ENCODE measurements at places on chromosomes 4 and X.
A peak's percentile ranks its signal among the peaks of the same experiment; 100 is the strongest.

DNA sequence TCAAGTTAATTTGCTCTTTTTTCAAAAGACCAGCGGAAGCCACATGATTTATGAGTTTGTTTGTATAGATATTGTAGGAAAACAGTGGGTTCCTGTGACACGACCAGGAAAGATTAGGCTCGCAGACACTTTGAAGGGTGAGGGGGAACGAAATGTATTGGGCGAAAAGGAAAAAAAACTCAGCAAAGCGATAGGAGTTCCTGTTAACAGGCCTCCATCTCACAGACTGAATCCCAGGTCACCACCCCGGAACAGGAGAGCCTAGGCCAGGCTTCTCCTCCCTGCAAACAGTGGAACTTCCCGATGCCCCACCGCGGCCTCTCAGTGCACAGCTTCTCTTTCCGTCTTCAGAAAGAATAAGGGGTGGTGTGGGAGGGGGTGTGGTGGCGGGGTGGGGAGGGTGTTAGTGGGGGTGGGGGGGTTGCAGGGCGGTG is 181.8 kb upstream of the GPRIN3 start:
- DNase-seq: no peak

- DNase-seq: no peak
Measured at GRCh38 chr4:78926826-78927225, 12.4 kb downstream of the PAQR3 start.

DNA sequence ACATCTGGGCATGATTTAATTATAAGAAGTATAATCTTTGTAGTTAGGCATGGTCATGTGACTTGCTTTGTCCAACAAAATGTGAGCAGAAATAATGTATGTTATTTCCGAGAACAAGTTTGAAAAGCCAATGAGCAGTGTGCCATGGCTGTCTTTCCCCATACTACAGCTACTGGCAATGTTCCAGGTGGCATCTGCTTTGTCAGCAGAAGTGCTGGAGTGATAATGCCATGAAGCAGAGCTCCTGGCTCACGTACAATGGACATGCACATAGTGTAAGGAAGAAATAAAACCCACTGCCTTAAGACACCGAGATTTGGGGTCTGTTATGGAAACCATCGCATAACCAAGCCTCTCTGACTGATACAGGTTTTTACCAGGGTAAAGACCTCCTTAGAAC is 212.6 kb upstream of the RASGEF1B start:
- no peak for DNase-seq

DNA sequence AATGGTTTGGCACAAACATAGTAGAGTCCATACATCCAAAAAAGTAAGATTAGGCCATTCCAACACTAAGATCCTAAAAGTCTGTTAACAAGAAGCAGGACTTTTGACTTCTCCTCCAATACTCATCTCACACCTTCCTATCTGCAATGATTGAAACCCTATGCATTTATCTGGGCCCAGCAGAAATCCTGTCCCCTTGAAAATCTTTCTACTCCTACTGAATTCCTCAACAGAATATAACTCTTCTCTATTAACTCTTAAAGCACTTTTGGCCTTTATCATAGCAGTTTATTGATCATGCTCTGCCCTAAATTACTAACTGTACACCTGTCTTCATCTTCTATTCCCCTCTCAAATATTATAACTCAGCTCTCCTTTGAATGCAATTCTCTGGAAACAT is 4.6 kb downstream of the G3BP2 start:
- no peak for DNase-seq

DNA sequence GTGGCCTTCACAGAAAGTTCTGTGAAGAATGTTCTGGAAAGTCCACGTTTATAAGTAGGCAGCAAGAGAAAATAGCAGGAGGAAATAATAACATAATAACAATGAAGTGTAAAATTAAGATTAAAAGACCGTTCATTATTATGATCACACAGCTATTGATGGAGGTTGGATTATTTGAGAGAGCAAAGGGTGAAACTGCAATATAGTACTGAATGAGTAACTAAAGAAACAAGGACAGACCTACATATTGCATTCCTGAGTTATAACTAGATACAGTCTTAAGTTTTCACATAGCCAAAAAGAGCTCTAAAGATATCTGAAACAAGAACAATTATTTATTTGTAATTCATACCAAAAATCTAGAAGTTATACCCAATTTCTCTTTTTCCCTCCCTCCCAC is 122.9 kb upstream of the TMEM164 start:
- no peak for DNase-seq

DNA sequence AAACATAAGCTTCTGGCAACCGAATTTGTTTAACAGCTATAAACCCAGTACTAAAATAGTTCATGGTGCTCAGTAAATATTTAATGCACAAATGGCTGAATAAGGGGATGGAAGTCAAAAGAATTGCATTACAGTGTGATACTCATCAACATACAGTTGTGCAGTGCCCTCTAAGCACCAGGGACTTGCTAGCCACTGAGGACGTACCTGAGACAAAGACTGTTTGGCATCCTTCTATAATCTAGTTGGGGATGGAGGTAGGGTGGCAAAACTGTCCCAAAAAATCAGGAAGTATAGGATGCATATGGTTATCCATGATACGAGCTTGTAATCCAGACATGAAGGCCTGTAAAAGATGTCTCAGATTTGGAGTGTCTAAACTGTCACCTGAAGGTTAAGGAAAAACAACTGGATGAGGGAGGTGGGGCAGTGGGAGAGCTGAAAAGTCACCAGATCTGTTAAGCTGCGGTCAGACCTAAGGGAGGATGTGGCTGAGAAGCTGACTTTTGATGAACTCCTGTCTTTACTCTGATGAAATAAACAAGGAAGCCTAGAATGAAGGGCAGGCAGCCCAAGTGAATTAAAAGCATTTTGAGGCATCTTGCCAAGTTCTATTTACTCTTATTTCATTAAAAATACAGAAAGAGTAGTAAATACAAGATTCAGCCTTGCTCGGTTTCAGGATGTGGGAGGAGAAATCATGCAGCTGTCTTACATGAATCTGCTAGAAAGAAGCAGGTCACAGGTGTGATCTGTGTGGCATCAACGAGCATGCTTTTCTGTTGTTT is 12.0 kb upstream of the CD38 start:
- no peak for DNase-seq

DNA sequence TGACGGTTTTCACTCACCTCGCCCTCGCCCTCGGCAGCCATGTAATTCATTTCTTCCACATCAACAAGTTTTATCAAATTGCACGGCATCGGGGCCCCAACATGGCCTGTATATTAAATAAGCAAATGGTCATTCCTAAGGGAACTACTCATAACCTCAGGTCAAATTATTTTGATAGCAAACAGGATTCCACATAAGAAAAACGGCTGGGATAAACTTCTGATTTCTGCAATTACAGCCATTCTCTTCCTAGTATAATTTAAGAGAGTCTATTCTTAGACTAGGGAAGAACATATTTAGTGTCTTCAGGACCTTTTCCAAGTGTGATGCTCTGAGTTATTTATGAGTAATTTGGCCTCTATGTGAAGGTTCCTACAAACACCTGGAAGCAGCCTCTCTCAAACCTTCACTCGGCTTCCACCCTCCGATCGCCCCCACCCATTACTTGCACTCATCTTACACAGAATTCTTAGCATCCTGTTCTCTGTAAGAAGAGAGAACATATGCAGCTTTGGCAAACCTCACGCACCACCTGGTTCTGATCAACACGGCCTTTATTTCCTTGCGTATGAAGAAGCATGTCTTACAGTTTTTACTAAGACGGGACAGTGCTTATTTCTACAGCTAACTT is 29.4 kb upstream of the CENPU start:
- no peak for DNase-seq

- no peak for DNase-seq
Measured at GRCh38 chrX:153989973-153990655, 17.6 kb downstream of the TMEM187 start.

DNA sequence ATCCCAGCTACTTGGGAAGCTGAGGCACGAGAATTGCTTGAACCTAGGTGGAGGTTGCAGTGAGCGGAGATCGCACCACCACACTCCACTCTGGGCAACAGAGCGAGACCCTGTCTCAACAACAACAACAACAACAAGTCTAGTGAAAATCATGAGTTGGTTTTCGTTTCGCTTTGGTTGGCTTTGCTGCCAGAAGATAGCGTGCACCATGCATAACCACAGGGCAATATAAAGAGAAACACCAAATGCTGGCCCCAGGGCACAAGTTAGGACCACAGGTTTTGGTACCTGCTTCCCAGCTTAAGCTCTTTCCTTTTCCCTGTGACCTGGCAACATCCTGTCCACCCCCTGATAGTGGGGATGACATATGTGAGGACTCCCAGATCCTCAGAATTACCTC is 21.5 kb upstream of the HMGB3 start:
- DNase-seq: no peak

GRCh38 chr4:78250500-78250899 is 193.4 kb downstream of the FRAS1 start:
- DNase-seq: no peak

DNA sequence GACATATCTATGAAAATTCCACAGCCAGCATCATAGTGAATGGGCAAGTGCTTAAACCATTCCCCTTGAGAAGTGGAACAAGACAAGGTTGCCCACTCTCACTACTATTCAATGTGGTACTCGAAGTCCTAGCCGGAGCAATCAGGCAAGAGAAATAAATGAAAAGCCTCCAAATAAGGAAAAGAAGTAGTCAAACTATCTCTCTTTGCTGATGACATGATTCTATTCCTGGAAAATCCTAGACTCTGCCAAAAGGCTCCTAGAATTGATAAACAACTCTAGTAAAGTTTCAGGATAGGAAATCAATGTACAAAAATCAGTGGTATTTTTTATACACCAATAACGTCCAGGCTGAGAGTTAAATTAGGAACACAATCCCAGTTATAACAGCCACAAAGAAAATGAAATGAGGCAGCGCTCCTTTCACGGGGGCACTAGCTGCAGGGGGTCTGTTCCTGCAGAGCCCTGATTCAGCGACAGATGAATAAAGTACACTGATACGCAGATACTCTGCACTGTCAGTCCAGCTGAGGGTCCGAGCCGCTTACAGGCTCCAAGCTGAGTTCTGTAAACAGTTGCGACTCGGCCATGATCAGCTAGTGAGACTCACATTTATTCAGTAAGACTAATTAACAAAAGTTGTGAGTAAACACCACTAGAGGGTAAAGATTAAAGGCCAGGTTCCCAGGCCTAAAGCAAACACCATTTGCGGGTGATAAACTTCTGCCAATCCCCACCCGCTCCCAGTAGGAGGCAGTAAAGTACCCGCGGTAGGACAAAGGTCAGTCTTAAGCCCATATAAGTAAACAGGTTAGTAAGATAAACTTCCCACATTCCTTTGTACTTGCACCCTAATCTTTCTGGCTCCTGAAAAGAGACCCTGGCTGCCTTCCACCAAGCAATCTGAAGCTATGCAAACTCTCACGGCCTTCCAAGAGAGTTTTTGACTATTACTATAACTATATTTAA is 290.6 kb upstream of the GRID2 start:
- DNase-seq: no peak

DNA sequence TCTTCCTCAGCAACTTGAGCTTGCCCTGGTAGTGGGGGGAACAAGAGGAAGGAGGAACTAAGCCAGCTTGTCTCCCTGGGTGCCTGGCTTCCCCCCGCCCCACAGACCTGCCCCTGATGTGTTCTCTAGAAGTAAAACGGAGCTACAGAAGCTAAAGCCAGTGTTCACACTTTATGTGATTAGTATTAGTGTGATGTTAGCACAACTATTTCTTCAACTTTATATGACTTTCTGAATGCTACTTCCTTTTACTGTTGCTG is 10.7 kb downstream of the RGS12 start:
- DNase-seq: no peak

GRCh38 chr4:98692411-98692810 is 34.0 kb upstream of the TSPAN5 start:
- DNase-seq: no peak

- DNase-seq: no peak
Measured at GRCh38 chr4:141786946-141787345, 150.6 kb downstream of the IL15 start.

- no peak for DNase-seq
Measured at GRCh38 chr4:78410676-78411075, 140.9 kb upstream of the ANXA3 start.

DNA sequence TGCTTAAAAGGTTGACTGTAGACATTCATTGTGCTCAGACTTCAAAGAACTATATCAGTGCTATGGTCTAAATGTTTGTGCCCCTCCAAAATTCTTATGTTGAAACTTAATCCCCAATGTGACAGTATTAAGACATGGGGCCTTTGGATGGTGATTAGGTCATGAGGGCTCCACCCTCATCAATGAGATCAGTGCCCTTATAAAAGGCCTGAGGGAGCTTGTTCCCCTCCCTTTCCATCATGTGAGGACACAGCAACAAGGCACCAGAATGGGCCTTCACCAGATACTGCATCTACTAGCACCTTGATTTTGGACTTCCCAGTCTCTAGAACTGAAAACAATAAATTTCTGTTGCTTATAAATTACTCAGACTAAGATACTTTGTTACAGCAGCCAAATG is 28.3 kb downstream of the CLOCK start:
- DNase-seq: no peak

- peak; percentile 67 for DNase-seq
Measured at GRCh38 chr4:54091637-54092404, 8.1 kb upstream of the GSX2 start.

GRCh38 chr4:181911420-181911819 is 331.8 kb upstream of the TENM3 start:
- DNase-seq: peak; percentile 19

DNA sequence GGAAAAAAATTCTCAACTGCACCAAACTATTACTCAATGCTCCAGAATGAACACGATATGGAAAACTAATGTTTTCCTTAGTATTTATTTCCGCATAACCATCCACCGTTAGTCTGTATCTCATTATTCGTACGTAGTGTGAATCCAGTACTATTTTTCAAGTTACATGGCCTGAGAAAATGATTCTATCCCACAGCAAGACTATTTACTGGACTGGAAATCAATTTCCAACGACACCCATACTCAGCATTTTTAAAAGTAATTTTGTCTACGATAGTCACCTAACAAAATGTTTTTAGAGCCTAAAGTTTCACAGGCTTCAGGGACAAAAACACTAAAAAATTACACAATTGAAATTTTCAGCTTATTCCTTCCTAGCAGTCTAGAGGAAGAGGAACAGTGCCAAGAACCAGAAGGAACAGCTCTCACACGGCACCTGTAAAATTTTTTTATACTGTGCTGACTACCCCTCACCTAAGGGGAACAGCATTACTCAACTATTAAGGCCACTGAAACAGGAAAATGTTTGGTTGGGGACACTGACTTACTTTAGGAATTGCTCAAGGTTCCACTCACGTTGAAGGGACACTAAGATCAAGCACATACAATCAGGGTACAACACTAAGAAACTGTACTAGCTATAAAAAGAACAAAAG is 9.6 kb downstream of the UBE2D3 start:
- DNase-seq: no peak

GRCh38 chrX:154827194-154828015 is 7.1 kb downstream of the SMIM9 start:
- DNase-seq: no peak

GRCh38 chr4:168787801-168788595 is 222.1 kb downstream of the CBR4 start:
- DNase-seq: peak; percentile 81

DNA sequence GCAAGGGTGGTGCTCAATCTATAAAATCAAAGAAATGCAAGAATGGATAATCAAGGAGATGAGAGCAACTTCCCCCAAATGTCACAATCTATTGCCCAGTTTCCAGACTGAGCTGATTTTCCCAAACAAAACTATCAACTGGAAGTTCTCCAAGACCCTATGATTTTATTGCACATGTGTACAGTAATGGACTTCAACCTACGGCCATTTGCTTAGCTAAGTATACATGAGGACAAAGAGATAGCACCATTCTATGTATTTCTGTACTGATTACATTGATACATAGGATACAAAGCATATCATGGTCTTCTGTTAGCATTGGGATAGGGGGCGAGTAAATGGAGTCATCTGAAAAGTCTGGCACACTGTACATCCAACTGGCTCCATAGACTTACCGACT is 407.8 kb downstream of the GABRG1 start:
- DNase-seq: no peak

Data from astrocyte of the spinal cord (primary cell).